ENCODE measurements at places on chromosomes 11 and 22. TPM values are rescaled to one million over a fixed set of nuclear protein-coding genes. Genes with fewer than 3 reads are reported as not detected.

The OR51E2 gene
- total RNA-seq, result 1.0 TPM

- no peak for DNase-seq
Observed at GRCh38 chr22:38109371-38110001, 998 bp downstream of the BAIAP2L2 start.

GRCh38 chr11:76335842-76336241 lies 45.1 kb downstream of the THAP12 start:
- DNase-seq, result no peak

The HARBI1 gene
- total RNA-seq, result 6.0 TPM

GRCh38 chr11:44226945-44227344 lies 83.0 kb downstream of the ALX4 start:
- no peak for DNase-seq

GRCh38 chr11:109298865-109299264 lies 123.1 kb upstream of the C11orf87 start:
- DNase-seq, result no peak

GRCh38 chr22:22159384-22159783 lies 85.2 kb upstream of the VPREB1 start:
- no peak for DNase-seq

GRCh38 chr22:49565516-49565855 lies 262.2 kb downstream of the BRD1 start:
- no peak for DNase-seq

The PRODH gene
- total RNA-seq, result 4.9 TPM

GRCh38 chr22:30214703-30215407 lies 31.7 kb downstream of the LIF start:
- no peak for DNase-seq

The COPB1 gene
- 82.1 TPM for total RNA-seq

The PKP3 gene
- total RNA-seq, result 73.3 TPM

GRCh38 chr22:19456541-19456940 lies 9.0 kb upstream of the C22orf39 start:
- no peak for DNase-seq

DNA sequence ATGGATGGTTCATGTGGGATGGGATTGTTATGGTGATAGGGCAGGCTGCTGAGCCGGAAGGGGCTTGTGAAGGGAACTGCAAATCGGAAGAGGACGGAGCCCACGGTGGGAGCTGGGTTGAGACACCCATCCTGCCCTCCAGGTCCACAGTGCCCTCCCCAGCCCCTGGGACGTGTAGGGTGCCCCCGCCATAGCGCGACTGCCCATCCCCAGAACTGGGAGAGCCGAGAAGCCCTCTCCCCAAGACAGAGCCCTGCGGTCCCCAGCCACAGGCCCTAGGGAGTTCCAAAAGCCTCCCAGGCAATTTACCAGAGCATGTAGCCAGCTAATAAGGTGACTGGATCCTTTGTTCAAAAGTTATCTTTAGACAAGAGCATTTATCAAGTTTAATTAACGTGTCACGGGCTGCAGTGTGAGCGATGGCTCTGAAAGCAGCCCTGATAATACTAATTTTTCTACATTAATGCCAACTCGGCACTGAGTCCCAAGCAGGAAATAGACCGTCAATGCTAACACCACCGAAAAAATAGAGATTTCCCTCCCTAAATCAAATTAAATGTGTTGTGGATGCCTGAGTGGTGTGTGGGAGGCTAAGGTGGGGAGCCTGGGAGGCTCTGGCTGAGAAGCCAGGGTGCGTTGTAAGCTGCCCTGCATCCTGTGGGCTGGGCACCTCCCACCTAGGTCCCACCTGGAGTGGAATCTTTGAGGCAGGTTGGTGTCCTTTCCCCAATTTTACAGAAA lies 76.8 kb upstream of the RTL6 start:
- peak; percentile 29 for DNase-seq

The TOLLIP gene
- total RNA-seq, result 62.5 TPM

The APOL4 gene
- 2.7 TPM for total RNA-seq

The CHRDL2 gene
- 52.2 TPM for total RNA-seq

DNA sequence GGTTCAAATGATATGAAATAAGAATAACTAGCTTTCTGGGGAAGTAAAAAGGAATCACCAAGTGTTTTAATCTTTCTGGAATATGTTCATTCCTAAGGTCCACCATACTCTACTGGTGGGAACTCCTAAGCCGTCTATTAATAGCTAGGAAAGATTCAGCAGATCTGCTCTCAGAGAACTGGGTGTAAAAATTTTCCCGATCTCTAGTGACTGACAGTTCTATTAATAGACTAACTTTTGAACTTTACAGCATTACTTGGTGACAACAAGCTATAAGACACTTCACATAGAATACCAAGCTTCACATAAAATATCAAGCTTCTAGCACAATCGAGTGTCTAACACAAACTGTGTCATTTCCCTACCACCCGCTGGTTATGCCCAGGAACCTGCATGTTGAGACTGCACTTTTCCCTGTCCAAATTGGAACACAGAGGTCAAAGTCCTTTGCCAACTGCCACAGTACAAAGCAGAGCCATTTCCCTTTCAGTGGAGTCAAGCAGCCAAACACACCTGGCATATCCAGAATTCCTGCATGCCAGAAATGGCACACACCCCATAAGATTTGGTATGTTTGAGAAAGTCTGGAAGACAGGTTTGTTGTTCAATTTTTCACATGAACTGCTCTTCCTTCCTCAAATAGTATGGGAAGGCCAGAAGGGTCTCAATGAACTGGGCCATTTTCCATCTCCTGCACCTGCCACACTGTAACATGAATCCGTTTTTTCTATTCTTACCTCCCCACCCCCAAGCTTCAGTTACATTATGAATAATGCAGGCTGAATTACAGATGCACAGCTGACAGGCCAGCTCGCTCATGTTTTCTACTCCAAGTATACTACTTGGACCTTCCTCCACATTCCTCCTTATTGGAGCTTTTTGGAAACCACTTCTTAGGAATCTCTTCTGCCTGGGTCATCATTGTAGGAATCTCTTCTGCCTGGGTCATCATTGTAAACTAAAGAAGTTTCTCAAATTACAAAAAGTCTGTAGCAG lies 3.7 kb downstream of the OSBP start:
- DNase-seq, result peak; percentile 78

The FGF19 gene
- not detected for total RNA-seq

GRCh38 chr11:68135161-68135560 lies 14.0 kb upstream of the CHKA start:
- DNase-seq, result no peak

The USH1C gene
- total RNA-seq, result 81.7 TPM

The PTPRCAP gene
- 10.0 TPM for total RNA-seq

GRCh38 chr22:44108806-44109385 lies 71.8 kb upstream of the PARVG start:
- no peak for DNase-seq

The ETS1 gene
- total RNA-seq, result 36.5 TPM

DNA sequence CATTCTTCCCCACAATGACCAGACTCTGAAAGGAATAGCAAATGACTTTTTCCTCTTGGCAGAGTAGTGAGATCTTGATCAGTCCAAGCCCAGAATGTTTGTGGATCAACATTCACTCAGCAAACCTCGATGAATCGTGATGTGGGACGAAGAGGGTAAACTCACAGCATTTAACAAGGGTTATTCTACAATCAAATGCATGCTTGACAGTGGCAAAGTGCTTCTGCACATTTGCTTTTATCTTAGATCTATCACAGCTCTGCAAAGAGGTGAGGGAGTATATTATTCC lies 31.8 kb downstream of the TMPRSS5 start:
- DNase-seq, result no peak

- no peak for DNase-seq
Observed at GRCh38 chr11:20203831-20204230, 43.6 kb upstream of the DBX1 start.

DNA sequence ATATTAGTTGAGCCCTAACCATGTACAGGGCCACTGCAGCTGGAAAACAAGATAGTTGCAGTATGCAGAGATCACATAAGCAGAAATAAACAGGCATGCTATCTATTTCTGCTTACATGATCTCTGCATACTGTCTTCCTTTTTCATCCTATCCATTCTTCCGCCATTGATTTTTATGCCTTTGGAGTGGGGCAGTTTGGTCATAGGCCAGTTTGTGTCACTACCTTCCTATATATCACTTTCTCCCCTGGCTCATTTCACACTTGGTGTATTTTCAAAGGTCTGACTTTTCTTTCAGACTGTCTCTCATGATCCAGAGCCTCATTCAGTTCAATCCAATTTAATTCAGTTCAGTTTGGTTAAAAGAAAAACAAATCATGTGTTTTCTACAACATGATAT lies 829.6 kb downstream of the KCNA4 start:
- no peak for DNase-seq

The SPDYC gene
- not detected for total RNA-seq

GRCh38 chr22:35973388-35973787 lies 55.2 kb downstream of the RBFOX2 start:
- DNase-seq, result no peak

DNA sequence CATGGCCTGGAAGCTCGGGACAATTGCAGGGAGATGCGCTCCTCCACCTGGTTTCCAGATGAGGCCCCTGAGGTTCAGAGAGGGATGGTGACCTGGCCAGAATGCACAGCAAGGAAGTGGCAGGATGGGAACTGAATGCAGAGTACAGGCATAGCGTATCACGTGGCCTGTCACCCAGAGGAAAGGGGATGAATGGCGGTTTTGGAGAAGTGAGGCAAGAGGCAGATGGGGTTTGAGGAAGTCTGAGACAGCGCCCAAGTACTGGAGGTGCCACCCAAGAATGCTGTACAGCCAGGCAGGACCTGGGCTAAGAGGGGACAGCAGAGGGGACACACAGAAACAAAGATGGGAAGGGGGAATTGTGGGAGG lies 4.9 kb downstream of the RAB3IL1 start:
- DNase-seq, result peak; percentile 19

- no peak for DNase-seq
Observed at GRCh38 chr22:42562279-42562678, 8.5 kb downstream of the SERHL2 start.

- DNase-seq, result no peak
Observed at GRCh38 chr11:110522471-110522870, 92.7 kb downstream of the FDX1 start.

The TSGA10IP gene
- not detected for total RNA-seq

DNA sequence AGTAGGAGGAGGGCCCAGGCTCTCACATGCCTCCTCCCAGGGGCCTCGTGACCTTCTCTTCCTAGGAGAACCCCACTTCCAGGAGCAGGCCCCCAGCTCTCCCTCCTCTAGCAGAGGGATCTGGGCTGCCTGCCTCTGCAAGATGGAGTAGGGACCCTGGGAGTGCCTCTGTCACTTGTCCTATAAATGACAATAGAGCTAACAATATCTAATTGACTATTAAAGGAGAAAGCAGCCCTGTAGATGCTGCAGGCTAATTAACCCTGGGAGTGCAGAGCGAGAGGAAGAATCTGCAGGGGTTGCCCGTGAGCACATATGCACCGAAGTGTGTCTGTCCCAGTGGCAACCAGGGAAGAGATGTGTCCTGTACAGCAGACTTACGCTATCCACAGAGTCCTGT lies 184.4 kb downstream of the GRIK4 start:
- no peak for DNase-seq
